ENCODE measurements at places on chromosomes 3 and 15. TPM values are rescaled to one million over a fixed set of nuclear protein-coding genes. Genes with fewer than 3 reads are reported as not detected.

GRCh38 chr15:68113751-68114150 is 59.6 kb downstream of the PIAS1 start:
- no peak for DNase-seq

DNA sequence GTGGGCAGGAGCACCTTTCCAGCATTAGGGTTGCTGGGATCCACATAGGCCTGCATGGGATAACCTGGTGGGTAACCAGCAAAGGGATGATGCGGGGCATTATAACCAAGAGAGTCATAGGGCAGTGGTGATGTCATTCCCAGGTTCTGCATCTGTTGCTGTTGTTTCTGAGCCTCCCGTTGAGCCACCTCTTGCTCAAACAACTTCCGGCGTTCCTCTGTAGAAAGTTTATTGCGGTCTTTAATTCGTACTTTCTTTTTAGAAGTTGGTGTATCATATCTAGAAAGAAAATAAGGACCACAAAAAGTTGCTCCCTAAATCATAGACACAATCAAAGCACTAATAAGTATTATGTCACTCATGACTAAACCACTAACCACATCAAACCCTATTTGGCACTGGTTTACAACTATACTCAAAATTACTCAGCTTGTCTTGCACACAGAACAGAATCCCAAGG is 77.8 kb downstream of the NBEAL2 start:
- DNase-seq, result no peak

DNA sequence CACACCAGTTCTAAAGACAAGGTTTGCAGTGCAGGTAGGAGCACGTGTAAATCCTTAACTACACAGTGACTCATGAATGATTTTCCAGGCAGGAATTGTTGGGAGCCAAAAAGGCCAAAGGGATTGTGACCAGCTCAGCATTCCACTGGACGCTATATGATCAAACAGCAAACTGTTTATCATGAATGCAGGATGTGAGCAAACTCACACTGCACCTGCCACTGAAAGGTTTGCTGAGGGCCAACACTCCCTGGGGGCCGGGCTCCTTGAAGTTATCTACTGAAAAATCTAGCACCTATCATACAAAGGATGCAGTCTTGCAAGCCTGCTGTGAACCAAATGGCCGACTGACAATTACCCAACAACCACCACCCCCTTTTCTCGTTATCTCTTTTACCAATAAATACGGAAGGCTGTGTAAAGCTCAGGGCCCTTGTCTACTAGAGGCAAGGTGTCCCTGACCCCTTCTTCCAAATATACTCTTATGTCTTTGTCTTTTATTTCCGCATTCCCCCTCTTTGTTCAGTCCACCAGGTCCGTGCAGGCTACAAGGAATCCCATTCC is 11.5 kb upstream of the DNASE1L3 start:
- DNase-seq, result no peak

DNA sequence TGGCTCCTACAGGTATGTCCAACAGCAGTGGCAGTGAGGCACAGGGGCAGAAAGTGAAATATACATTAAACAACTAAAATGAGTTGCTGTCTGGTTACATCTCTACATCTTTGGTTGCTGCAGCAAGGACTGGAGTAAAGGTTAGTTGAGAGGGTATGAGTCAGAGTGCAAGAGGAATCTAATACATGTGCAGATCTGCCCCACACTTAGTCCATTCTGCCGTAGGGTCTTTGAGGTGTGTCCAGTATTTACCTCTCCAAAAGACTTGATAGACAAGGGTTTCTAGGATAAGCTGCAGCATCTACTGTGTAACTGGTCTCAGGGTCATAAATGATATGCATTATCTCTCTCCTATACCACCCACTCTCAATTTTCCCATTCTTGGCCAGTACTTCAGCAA is 6.2 kb upstream of the NEDD4 start:
- DNase-seq, result no peak

DNA sequence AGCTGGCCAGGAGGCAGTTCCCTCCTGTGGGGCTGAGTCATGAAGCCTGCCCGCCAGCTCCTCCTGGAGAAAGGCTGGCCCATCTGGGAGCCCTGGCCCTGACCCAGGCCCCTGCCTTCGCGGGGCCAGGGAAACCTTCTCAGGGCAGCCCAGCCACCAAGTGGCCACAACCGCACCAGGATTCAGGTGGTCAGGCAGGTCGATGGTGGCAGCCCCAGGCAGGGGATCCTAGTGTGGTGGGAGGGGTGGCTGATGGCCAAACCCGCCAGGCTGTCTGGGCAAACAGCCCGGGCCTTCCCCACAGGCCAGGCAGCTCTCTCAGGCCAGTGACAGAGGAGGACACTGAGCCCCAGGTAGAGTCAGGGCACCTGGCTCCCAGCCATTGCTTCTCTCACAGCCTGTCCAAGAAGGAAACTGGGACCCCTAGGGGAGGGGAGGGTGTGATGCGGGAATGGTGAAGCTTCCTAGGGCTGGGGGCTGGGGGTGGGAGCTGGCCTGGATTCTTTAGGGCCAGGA is 1.2 kb downstream of the TWF2 start:
- DNase-seq, result peak; percentile 95

The MASP1 gene
- 1.6 TPM for total RNA-seq

GRCh38 chr15:71296315-71296679 is 181.0 kb downstream of the THSD4 start:
- DNase-seq, result no peak

The HYAL1 gene
- 16.7 TPM for total RNA-seq

The TOMM70 gene
- 33.8 TPM for total RNA-seq

The LRRC2 gene
- 1.0 TPM for total RNA-seq

DNA sequence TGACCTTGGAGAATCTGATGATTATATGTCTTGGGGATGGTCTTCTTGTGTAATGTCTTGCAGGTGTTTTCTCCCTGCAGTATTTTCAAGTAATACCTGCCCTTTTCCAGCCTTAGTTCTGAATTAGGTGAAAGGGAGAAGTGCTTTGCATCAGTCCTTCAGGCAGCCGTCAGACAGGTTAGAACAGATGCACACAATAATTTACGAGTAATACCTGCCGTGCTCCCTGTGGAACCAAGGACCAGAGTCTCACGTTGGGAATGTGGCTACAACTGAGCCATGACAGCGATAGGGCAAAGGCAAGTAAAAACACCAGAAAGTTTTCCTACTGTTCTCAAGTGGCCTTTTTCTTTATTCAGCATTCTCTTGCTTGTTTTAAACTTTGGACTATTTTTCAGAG is 69.1 kb downstream of the CHCHD6 start:
- DNase-seq, result no peak
